ENCODE measurements at places on chromosomes 2 and 18. TPM values are rescaled to one million over a fixed set of nuclear protein-coding genes. Genes with fewer than 3 reads are reported as not detected.

WDR54 gene
- polyA plus RNA-seq, result 16.8 TPM

- no peak for DNase-seq
These were observed 71.2 kb downstream of the PLB1 start for GRCh38 chr2:28567061-28567471.

GRCh38 chr2:202290316-202290715 is 24.8 kb downstream of the NOP58 start:
- no peak for DNase-seq

GRCh38 chr2:22947741-22948140 is 437.2 kb upstream of the KLHL29 start:
- no peak for DNase-seq

IL18RAP gene
- not detected for polyA plus RNA-seq

DNA sequence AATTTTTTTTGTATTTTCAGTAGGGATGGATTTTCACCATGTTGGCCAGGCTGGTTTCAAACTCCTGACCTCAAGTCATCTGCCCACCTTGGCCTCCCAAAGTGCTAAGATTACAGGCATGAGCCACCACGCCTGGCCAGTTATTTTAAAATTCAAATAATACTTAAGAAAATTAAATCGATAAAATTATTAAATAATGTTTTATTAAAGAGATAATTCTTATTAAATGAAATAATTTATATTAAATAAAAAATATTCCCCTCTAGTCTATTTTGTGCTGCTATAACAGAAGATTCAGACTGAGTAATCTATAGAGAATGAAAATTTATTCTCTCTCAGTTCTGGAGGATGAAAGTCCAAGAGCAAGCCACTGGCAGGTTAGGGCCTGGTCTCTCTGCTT is 61.2 kb downstream of the PDK1 start:
- DNase-seq, result no peak

- no peak for DNase-seq
These were observed 141.5 kb downstream of the RPIA start for GRCh38 chr2:88832992-88833389.

GRCh38 chr18:59055345-59056032 is 84.2 kb upstream of the SEC11C start:
- no peak for DNase-seq

GRCh38 chr2:49226360-49226759 is 72.0 kb upstream of the FSHR start:
- no peak for DNase-seq

RASGRP3 gene
- polyA plus RNA-seq, result 41.0 TPM

PDE1A gene
- not detected for polyA plus RNA-seq

GRCh38 chr2:152415796-152416195 is 80.8 kb downstream of the FMNL2 start:
- DNase-seq, result no peak
